ENCODE measurements at places on chromosomes 6 and 20.

- peak; percentile 15 for DNase-seq
These were observed 113.7 kb upstream of the GGTLC1 start for GRCh38 chr20:24102290-24102689.

DNA sequence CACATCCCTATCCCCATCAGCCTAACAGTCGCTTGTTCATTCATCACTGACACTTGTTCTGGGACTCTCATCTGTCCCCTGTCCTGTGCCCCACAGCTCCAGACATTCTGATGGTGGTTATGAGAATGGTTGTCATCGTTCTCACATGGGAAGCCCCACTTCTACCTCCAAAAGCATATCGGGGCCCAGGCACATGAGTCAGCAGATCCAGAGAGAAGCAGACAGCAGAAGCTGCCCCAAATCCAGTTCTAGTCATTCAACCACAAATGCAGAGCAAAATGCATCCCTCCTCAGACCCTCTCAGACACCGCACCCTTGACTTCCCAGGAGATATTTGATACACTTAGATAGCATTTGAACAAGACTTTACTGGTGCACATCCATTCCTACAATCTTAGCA lies 106.0 kb downstream of the FOXF2 start:
- DNase-seq = no peak

DNA sequence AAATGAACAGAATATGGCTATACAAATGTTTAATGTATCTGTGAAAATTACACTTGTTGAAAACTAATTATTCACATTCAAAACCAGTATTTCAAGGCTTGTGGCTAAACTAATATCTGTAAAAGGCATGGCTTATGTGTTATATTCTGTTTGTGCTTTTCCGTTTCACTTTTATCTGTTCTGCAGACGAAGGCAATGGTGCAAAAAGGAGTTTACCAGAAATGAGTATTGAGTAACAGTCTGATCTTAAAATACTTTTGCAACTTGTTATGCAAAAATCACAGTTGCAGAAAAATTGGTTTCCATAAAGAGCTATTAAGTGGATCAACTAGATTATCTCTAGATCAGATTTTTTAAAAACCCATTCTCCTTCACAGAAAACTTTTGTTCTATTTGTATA lies 9.4 kb upstream of the STX11 start:
- DNase-seq = no peak

GRCh38 chr20:33437141-33437911 lies 6.2 kb downstream of the SNTA1 start:
- DNase-seq = no peak

GRCh38 chr6:14269436-14269835 lies 151.9 kb downstream of the CD83 start:
- no peak for DNase-seq

DNA sequence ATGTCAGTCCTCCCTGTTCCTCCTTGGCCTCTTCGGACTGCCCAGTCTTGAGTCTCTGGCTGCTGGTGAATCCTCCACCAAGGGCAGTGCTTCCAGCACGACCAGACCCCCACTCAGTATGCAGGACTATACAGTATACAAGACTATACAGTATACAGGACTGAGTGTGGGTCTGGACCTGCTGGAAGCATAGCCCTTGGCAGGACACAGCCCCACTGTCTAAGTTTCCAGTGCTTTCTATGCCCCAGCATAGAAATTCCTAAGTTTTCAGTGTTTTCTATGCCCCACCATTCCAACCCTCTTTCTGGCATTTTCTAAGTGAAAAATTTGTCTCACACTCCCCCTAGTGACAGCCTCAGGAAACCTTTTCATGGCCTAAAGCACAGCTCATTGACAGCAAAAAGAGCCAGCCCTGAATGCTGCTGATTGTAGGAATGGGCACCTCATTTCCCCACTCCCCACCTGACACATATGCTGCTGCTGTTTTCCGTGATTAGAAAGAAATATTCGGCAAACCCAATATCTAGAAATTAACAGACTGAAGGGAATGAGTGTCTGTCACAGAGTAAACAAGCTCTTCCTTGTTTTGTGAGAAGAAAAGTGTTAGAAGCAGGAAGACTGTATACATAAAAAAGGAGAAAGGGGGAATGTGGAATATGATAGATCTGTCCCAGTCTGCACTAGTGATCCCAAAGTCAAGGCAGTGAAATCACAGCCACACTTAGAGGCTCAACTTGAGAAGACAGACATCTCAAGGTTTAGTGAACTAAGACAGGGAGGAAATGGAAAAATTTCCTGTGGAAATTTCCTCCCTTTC lies 206.9 kb downstream of the IBTK start:
- DNase-seq = no peak

GRCh38 chr20:21031666-21032065 lies 74.5 kb downstream of the LINC00237 start:
- DNase-seq = no peak

- DNase-seq = no peak
These were observed 88.8 kb upstream of the AHI1 start for GRCh38 chr6:135586388-135586787.

GRCh38 chr20:49906101-49906604 lies 9.2 kb downstream of the SPATA2 start:
- DNase-seq = no peak

DNA sequence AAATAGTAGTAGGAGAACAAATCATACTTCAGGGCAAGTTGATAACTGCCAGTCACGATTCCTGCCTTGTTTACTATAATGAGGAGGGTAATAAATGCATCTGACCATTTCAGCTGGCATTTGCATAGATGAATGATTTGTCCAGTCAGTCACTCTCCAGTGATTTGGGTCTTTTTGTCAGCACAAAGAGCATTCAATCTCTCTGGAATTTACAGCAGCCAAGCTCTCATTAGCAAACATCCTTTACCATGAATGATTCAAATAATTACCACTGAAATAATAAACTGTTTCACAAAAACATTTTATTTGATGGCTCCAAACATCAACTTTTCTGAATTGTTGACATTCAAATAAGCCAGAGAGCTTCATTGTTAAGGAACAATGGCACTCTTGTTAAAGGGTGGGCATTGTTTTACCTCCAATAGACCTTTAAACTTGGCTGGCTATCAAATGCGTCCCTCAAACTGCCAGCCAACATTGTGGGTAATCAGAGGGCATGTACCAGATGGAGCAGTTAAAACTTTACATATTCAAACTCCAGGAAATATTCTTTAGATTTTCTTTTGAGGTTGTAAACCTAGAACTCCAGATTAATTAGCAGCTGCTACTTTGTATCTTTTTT lies 30.0 kb upstream of the FBXL4 start:
- no peak for DNase-seq

- no peak for DNase-seq
These were observed 26.7 kb downstream of the SERPINB9 start for GRCh38 chr6:2876210-2877056.

DNA sequence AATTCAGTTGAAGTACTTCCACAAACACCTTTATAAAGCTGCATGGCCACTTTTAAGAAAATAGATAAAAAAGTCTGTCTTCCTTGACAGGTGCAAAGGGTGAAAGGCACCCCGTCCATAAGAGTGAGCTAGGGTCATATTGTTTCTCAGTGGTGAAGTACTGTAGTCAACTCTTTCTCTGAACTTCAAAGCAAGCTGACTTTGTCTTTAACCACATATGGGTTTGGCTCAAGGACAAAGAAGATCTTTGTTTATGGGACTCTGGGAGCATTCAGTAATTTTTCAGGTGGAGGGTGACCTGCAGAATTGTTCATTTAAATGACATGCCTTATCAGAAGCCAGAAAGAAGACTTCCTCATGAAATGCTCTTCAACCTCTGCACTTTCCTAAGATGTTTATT lies 49.3 kb upstream of the KLHL31 start:
- DNase-seq = no peak

DNA sequence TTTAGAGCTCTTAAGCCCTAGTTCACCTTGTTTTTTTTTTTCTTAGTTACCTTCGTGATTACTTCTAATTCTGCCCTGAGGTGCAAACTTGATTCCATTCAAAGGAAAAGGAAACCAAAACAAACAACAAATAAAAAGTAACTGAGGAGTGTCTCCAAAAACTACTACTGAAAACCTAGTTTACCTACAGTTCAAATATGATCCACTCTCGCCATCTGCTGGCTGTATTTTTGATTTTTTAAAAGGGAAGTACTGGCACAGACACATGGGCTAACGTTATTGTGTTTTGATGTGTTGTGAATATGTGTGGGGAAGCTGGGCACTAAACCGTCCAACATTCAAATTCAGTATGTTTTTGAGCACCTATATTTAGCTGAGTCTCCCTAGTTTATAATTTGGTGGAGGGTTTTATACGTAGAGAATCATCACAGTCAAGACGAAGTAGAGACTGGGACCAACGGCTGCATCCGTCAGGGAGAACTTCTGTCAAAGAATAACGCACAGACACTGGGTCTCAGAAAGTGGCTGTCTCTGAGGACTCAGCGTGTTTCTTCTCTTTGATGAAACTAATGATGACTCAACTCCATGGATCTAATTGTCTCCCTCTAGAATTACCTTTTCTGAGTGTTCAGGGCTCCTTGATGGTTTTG lies 373.5 kb upstream of the BTBD3 start:
- no peak for DNase-seq

DNA sequence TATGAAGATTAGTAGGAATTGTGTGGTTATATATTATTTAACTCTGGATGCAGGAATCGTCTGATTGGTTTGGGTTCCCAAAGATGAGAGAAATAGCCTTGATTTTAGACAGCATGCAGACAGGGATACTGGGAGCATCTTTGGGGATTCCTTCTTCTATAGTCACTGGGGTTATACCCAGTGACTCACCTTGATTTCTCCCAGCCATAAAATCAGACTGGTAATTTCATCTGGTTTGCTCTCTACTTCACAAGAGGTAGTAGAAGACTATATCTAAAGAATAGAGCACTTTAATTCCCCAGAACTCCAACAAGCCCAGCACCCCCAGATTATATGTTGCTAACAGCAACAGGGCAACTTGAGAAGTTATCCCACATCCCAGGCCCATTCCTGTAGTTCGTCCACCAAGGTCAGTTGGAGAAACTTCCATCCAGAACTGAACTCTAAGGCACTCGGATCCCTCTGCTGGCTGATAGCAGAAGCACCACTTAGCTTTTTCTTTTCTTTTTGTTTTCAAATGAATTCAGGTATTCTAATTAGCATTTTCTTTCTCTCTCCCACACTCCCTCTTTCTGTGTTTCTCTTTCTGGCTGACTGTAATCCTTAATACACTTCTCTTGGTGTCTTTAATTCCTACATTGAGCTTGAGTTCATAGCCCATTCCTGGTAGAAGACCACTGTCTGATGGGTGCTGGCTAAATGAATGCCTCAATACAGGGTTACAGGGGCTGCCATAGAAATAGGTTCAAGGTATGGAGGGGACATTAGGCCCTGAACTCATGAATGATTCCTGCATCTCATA lies 20.4 kb upstream of the EFHC1 start:
- DNase-seq = peak; percentile 31

DNA sequence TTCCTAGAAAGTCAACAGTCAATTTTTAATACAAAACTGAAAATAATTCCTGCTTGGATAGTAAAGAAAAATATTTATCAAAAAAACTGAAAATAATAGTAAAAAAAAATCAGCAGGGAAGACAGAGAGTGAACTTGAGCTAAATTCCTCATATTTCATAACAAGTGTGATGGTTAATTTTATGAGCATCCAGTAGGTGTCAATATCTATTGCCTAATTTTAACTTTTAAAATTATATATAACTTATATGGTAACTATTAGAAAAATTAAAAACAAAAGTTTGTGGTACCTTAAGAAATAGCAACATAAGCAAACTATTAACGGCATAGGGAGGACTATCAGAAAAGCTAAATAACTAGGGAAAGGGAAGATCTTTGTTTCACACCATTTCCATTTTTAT lies 2.1 kb downstream of the EPM2A start:
- DNase-seq = no peak

GRCh38 chr20:64191002-64191401 lies 26.8 kb downstream of the MYT1 start:
- no peak for DNase-seq

- no peak for DNase-seq
These were observed 96.6 kb upstream of the MAN1A1 start for GRCh38 chr6:119446115-119446554.

DNA sequence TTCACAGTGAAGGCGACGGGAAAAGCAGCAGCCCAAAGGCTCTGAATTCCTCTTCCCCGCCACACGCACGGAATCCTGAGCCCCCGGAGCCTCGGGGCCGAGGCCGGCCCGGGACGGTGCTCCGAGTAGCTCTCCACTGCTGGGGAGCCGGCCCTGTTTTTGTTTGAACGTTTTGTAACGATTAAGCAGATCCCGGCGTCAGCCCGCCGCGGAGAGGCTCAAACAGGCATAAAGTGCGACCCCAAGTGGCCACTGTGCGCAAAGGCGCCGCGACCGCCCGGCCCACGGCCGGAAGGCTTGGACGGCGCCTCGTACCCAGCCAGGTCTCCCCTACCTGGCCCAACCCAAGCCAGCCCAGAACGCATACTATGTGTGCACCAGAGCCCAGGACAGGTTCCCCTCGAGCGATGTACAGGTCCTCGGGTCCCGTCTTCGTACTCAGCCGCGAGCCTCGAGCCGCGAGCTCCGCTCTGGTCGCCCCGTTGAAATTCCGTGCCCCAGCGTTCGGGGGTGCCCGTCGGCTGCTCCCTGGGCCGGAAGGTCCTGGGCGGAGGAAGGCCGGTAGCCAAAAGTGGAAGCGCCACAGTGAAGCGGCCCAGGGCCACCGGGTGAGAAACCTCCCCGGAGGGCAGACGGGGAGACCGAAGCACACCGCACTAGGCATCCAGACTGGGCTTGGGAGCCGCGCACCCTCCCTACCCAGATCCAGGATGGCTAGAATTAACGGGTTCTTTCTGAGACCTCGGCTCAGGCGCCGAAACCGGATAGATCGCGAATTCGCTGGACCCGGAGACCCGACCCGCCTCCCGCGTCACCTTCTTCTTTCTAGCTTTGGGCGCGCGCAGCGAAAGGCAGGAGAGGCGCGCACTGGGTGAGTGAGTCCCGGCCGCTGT lies 1.2 kb upstream of the MAFB start:
- peak; percentile 65 for DNase-seq

GRCh38 chr20:33262658-33263065 lies 20.4 kb upstream of the BPIFB1 start:
- peak; percentile 6 for DNase-seq

DNA sequence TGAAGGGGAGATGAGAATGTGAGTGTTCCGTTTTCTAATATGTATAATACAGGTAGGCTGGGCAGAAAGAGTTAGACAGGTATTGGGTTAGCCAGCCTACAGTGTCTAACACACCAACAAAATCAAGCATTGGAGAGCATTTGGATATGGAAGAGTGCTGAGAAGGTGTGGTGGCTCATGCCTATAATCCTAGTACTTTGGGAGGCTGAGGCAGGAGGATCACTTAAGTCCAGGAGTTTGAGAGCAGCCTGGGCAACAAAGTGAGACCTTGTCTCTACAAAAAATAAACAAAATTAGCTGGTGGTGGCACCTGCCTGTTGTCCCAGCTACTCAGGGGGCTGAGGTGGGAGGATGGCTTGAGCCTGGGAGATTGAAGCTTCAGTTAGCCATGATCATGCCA lies 38.6 kb upstream of the SLC23A2 start:
- DNase-seq = no peak

- no peak for DNase-seq
These were observed 125.3 kb downstream of the SYCP2 start for GRCh38 chr20:59807909-59808728.

- no peak for DNase-seq
These were observed 26.5 kb downstream of the HLA-DOB start for GRCh38 chr6:32790306-32790705.

- no peak for DNase-seq
These were observed 184.4 kb upstream of the RNF217 start for GRCh38 chr6:124777863-124778262.

Measured in CD4-positive, alpha-beta T cell treated with Interferon gamma for 1 hour (primary cell).